ENCODE measurements at places on chromosomes 4 and X.

GRCh38 chr4:16106956-16107355 lies 23.1 kb upstream of the PROM1 start:
- no peaks in the 10 kb centered on the region for H3K4me1 ChIP-seq
- H3K27me3 ChIP-seq, result peaks cover 5% of the 10 kb centered on the region
- H3K4me3 ChIP-seq, result no peak overlapping the region
- H3K27ac ChIP-seq, result no peak overlapping the region
- DNase-seq, result no peak

DNA sequence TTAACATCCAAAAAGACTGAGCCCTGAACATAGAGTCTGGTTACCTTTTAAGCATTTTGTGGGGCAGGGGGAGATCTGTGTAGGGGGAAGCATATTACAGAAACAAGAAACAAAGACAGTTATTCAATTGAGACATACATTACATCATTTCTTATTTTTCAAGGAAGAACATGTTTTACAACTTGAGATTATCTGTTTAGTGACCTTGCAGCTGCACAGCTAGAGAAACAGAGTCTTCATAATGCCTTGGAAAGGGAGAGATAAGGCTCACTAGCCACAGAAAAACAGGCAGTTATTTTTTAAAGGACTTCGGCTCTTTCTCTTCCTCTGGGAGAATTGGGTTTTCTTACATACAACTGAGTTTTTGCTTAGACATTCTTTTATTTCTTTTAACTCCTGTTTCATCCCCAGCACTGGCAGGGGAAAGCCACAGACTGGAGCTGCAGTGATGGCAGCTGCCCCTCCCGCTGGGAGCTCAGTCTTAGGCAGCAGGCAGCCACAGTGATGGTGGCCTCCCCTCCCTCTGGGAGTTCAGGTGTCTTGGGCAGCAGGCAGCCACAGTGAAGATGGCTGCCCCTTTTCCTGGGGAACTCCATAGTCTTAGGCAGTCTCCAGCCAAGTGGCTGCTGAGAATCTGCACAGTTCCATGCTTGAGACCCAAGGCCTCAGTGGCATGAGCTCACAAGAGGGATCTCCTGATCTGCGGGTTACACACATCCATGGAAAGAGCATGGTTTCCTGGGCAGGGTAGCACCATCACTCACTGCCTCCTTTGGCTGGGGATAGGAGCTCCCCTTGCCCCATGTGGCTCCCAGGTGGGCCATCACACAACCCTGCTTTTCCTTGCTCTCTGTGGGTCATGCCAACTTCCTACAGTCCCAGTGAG lies 19.4 kb upstream of the TMPRSS11F start:
- H3K4me3 ChIP-seq, result no peak overlapping the region
- peaks cover 8% of the 10 kb centered on the region for H3K27me3 ChIP-seq
- H3K4me1 ChIP-seq, result no peaks in the 10 kb centered on the region
- no peak for DNase-seq

GRCh38 chr4:149264093-149264733 lies 551.4 kb downstream of the IQCM start:
- DNase-seq, result peak; percentile 24
- H3K27me3 ChIP-seq, result no peaks in the 10 kb centered on the region
- H3K27ac ChIP-seq, result no peak overlapping the region
- no peaks in the 10 kb centered on the region for H3K4me1 ChIP-seq
- no peaks in the 10 kb centered on the region for H3K36me3 ChIP-seq

DNA sequence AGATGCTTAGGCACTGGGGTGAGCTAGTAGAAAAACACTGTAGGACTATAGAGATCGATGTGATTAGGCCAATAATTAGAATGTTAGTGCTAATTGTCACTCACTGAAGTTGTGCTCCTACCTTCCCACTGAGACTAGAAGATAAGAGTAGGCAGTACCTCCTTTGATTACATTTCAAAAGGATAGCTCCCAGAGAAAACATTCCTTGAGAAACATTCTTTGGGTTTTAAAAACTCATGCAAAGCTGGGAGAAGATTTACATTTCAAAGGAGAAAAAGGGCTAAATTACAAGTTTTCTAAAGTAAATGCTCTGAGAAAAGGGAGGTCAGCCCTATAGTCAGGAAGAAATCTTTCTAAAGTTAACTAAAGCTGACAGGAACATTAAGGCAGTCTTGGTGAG lies 860.3 kb upstream of the NDST4 start:
- H3K27me3 ChIP-seq, result no peaks in the 10 kb centered on the region
- H3K27ac ChIP-seq, result no peak overlapping the region
- no peaks in the 10 kb centered on the region for H3K36me3 ChIP-seq

- no peak for DNase-seq
- no peak overlapping the region for H3K4me3 ChIP-seq
- H3K27me3 ChIP-seq, result no peaks in the 10 kb centered on the region
- no peak overlapping the region for H3K27ac ChIP-seq
- no peaks in the 10 kb centered on the region for H3K4me1 ChIP-seq
Observed at GRCh38 chr4:7540654-7541413, 106.1 kb upstream of the PSAPL1 start.

DNA sequence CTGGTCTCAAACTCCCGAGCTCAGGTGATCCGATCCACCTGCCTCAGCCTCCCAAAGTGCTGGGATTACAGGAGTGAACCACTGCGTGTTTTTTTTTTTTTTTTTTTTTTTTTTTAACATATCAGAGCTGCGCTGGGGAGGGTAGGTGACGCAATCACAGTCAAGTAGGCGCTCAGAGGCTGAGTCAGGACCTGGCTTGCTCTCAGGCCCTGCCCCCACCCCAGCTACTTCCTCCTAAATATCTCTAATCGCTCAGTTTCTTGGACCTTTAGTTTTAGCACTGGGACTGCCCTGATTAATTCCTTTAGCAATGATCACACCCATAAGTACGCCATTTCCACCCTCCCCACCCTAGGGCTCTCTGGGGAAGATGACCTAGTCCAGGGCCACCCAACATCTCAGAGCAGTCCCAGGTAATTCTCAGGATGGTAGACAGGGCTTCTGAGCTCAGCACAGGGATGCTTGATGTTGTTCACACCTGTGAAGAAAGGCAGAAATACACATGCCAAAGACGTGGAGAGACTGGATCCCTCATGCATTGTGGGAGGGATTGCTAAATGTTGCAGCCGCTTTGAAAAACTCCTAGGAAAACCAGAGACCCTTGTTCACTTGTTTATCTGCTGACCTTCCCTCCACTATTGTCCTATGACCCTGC lies 50.2 kb downstream of the DDX3X start:
- peaks cover 33% of the 10 kb centered on the region for H3K4me1 ChIP-seq
- H3K4me3 ChIP-seq, result no peak overlapping the region
- peak overlapping the region; percentile 95 for H3K27ac ChIP-seq

DNA sequence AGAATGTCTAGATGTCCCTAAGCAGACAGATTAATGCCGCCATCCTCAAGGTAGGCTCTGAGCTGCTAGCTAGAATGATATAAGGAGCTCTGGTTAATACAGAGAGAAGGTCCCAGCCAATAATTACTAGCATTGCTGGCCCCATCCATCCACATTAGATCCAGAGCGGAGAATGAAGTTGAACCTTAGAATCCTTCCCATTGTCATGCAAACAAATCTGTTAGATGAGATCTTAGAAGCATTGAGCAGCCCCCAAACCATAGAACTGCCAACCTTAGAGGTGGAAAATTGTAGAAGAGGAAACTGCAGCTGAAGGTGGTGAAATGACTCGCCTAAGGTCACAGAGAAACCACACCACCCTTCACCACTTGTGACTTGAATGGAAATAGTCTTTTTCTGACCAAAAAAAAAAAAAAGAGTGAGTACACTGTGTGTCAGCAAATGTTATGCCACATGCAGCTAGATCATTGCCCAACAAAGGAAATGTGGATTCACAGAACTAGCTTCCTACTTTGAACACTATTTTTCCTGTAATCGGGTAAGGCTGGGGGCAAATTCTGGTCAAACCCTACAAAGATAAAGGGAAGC lies 162.1 kb downstream of the SMIM20 start:
- peaks cover 18% of the 10 kb centered on the region for H3K36me3 ChIP-seq
- peak overlapping the region; percentile 26 for H3K4me3 ChIP-seq
- peak; percentile 78 for DNase-seq
- H3K27ac ChIP-seq, result peak overlapping the region; percentile 90
- peaks cover 73% of the 10 kb centered on the region for H3K4me1 ChIP-seq

- DNase-seq, result no peak
- no peaks in the 10 kb centered on the region for H3K27me3 ChIP-seq
- peaks cover 9% of the 10 kb centered on the region for H3K36me3 ChIP-seq
- no peak overlapping the region for H3K4me3 ChIP-seq
- H3K27ac ChIP-seq, result no peak overlapping the region
Observed at GRCh38 chr4:118758293-118758692, 73.1 kb downstream of the METTL14 start.

DNA sequence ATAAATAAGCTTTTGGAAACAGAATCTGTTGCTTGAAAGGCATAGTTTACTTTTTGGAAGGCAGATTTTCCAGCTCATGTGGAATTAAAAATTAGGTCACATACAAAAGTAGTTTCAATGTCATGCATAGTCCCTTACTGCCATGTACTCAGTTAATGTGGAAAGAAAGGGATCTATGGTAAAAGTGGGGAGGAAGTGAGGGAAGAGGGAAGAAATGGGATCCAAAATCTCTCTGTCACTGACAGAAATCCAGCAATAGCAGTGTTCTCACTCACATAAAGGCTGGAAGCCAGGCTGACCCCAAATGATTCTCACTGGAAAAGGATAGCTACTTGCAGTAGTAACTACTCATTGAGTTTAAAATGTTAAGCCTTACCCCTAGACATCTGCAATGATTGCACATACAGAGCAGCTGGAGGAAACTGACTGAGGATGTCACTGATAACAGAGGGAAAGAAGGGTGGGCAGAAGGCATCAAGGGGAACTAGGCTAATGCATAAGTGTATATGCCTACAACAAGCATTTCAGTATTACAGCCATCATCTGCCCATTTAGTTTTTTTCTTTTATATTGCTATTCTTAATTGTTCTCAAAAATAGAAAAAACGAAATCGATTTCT lies 445.6 kb downstream of the FAT4 start:
- DNase-seq, result no peak
- H3K4me3 ChIP-seq, result no peak overlapping the region
- no peaks in the 10 kb centered on the region for H3K36me3 ChIP-seq
- no peaks in the 10 kb centered on the region for H3K27me3 ChIP-seq
- H3K27ac ChIP-seq, result no peak overlapping the region
- H3K4me1 ChIP-seq, result no peaks in the 10 kb centered on the region

- H3K27me3 ChIP-seq, result peaks cover 40% of the 10 kb centered on the region
- H3K4me3 ChIP-seq, result no peak overlapping the region
- no peaks in the 10 kb centered on the region for H3K4me1 ChIP-seq
- H3K36me3 ChIP-seq, result no peaks in the 10 kb centered on the region
- no peak for DNase-seq
Observed at GRCh38 chr4:7195141-7195515, 2.8 kb downstream of the SORCS2 start.

DNA sequence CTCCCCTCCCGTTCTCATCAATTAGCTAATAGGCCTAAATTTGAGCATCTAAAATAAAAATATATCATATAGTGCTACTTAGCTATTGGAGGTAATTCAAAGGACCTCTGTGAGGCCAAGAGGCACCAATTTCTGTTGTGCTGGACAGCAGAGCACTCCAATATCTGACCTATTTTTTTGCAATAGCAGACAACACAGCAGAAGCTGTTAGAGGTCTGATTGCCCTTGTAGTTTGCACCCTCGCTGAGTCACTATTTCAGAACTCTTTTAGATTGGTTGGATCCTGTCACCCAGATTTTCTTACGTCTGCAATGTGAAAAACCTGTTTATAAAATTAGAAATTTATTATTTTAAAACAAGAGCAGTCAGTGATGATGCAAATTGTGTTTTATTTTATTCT lies 184.1 kb downstream of the CEP135 start:
- H3K4me3 ChIP-seq, result no peak overlapping the region
- no peaks in the 10 kb centered on the region for H3K36me3 ChIP-seq
- no peaks in the 10 kb centered on the region for H3K4me1 ChIP-seq
- no peak for DNase-seq

- H3K36me3 ChIP-seq, result no peaks in the 10 kb centered on the region
- peaks cover 2% of the 10 kb centered on the region for H3K27me3 ChIP-seq
- H3K27ac ChIP-seq, result no peak overlapping the region
- H3K4me3 ChIP-seq, result no peak overlapping the region
Observed at GRCh38 chr4:15373363-15373762, 54.5 kb upstream of the C1QTNF7 start.
